ENCODE measurements at places on chromosomes 5 and 9. TPM values are rescaled to one million over a fixed set of nuclear protein-coding genes. Genes with fewer than 3 reads are reported as not detected.

DNA sequence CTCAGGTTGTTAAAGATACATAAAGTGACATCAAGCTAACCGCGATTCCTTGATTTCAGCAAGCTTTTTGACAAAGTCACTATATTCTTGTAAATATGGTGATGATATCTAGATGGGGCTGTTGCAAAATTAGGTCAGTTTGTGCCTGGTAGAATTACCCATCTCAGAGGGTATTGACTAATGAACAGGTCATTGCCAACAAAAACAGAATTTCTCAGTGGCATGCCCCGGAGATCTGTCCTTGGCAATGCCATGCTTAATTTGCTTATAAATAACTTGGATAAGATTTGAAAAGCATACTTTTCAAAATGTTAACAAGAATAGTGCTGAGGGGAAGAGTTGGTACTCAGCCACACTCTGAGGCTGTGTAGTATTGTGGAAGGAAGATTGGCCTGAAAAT is 783.3 kb upstream of the SEMA6A start:
- H3K27ac ChIP-seq: no peak overlapping the region
- DNase-seq: no peak
- H3K4me3 ChIP-seq: no peak overlapping the region
- H3K4me1 ChIP-seq: no peaks in the 10 kb centered on the region

DNA sequence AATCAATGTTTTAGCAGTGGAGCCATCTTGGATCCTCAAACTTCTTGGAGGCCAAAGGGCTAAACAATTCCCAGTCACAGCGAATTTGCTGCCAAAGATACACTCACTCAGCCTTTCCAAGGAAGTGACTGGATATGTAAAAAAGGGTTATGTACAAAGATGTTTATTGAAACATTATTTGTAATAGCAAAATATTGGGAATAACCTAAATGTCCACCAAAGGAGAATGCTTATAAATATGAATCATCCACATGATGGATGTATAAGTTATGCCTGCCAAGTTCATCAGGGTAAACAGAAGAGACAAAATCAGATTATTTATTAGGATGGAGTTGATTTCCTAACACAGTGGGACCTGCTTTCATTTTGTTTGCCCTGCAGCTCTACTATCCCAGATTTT is 145.2 kb upstream of the ABCA1 start:
- H3K27ac ChIP-seq: no peak overlapping the region
- peaks cover 36% of the 10 kb centered on the region for H3K4me1 ChIP-seq
- H3K4me3 ChIP-seq: no peak overlapping the region

Gene LOX
- total RNA-seq: 0.73 TPM

Gene NR6A1
- total RNA-seq: 31.5 TPM
